ENCODE measurements at places on chromosomes 4 and X.

GRCh38 chr4:70288651-70289050 lies 46.1 kb upstream of the CABS1 start:
- no peak for DNase-seq

GRCh38 chr4:9976293-9976692 lies 45.0 kb downstream of the SLC2A9 start:
- no peak for DNase-seq

DNA sequence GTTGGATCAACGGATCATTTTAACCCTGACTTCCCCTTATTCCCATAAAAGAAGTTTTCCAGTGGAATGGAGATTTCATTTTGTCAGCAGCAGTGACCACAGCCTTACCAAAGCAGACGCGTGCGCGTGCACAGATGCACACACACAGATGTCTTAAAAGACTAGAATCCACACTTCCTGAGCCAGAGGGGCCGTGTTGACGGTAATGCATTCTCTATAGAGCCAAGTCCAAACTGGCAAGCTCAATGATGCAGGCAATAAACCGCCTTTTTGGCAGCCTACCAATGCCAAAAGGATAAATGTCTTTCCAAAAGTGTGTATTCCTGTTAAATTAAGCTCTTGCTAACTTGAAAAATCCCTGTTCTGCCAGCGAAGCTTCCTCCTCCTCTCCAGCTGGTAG lies 18.8 kb upstream of the CLDN34 start:
- DNase-seq: no peak

DNA sequence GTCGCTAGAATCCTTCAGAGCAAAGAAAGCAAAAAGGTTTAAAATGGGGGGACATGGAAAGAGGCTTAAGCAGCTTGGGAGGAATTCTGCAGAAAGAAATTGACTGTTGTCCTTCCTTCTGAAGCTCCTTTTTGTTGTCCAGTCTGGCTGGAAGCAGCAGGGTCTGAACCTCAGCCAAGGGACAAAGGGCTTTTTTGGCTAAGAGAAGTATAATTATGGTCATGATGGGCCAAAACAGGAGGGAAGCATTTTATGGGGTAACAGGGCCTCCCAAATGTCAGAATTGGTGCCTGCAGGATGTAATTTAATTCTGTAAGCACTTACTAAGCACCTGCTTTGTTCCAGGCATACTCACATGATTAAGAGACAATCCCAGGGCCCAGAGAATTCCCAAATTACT lies 74.2 kb upstream of the CPEB2 start:
- DNase-seq: no peak

GRCh38 chr4:106604319-106605051 lies 235.9 kb upstream of the GIMD1 start:
- no peak for DNase-seq

GRCh38 chr4:183855323-183856190 lies 49.5 kb upstream of the STOX2 start:
- no peak for DNase-seq

GRCh38 chrX:96204928-96205327 lies 479.7 kb upstream of the DIAPH2 start:
- DNase-seq: no peak

DNA sequence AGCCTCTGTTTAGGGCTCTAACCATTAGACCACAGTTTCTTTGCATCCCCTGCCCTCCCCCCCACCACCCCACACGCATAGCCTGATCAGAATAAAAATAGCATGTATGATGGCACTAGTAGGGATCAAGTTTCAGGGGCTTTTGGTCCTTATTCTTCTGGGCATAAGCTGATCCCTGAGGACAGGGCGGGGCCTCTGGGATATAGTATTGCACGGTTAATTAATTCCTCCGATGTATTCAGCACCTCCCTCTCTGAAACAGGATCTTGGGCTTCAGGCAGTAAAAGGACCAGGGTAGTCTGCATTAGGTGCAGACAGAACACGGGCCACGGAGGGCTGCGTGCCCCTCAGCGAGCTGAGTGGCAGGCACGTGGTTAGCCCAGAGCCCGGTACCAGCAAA lies 57.1 kb downstream of the ELF4 start:
- no peak for DNase-seq

DNA sequence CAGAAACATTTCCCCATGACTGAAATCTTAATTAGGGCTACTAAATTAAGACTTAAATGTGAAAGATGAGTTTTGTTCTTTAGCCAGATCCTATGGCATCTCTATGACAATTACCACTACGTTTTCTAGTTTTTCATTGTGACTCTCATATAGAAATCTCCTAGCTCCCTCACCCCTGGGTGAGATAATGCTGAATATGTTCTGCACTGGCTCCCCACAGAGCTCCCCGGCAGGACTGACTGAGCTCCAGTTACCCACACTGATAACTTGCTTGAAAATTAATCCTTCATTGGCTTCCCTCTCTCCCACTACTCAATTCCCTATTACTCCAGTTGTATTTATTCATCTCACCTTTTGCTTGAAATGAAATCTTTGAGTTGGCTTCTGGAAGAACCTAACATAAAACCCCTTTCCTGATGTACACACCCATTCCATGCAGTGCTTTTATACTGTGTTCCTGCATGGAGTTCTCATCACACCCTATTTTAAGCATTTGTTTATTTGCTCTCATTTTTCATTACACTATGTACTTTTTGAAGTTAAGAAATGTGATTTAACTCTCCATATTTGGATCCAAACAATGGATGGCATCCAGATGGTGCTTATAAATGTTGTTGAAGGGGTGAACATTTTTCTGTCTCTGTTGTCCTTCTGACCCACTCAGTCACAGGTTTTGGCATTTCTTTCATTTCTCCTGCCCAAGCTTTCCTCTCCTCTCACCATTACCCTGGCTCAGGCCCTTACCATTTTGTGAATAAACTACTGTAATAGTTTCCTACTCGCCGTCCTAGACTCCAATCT lies 623.4 kb downstream of the SPRY1 start:
- DNase-seq: no peak

DNA sequence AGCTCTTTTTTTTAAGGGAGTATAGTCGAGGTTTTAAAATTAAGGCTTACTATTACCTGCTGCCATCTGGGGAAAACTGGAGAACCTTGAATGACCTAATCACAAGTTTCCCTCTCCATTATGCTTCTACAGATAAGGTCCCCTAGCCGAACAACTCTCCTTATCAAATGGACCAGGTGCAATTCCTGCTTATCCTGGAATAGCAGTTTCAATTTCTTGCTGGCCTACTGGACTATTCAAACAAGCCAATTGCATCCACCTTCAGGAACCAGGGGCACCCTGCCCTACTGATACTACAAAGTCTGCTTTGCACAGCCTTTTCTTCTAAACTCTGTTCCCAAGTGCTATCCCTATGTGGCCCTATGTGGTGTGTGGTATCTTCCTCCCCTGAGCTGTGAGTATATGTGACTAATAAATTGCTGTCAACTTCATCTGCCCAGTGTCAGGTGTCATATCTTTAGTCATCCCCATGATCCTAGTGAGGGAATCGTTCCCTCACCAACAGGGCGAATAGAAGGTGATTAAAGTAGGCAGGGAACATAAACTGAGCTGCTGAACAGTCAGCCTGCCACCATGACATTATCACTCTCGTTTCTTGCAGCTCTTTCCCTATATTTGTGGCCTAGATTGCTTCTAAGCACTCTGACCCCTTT lies 128.5 kb downstream of the ATG4A start:
- DNase-seq: no peak

DNA sequence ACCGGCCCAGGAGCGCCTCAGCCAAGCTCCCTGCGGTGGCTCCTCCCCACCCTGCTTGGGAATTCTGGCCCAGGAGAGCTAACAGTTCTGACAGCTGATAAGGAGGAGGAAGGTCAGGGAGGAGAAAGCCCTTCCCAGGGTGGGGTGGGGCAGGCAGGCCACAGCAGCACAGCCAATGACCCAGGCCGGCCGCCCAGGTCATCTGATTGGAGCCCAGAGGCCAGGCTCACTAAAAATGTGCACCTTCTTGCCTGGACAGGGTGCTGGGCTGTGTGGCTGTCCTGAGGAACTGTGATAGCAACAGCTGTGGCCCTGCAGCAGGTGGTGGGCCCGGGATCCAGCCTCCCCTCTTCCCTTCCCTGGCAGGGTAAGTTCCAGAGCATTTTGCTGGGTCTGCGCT lies 17.2 kb upstream of the SH3TC1 start:
- no peak for DNase-seq

All from activated CD4-positive, alpha-beta T cell treated with anti-CD3 and anti-CD28 coated beads, Interleukin-2, amount 50 U/mL, for 4 hours (primary cell).